ENCODE measurements at places on chromosomes 6 and 20. TPM values are rescaled to one million over a fixed set of nuclear protein-coding genes. Genes with fewer than 3 reads are reported as not detected.

GRCh38 chr6:1838604-1839213 is 229.0 kb downstream of the FOXC1 start:
- DNase-seq: no peak

DNA sequence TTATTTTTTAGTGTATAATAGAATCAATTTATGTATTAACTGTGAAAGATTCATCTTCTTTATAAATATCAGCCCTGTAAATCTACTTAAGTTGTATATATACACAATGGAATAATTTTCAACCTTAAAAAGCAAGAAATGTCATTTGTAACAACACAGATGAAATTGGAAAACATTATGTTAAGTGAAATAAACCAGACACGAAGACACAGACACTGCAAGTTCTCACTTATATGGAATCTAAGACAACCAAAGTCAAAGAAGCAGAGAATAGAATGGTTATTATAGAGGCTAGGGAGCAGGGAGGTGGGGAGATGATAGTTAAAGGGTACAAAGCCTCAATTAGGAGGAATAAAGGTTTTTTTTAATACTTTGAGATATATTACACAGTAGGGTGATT is 1404.4 kb downstream of the HACE1 start:
- no peak for DNase-seq

DNA sequence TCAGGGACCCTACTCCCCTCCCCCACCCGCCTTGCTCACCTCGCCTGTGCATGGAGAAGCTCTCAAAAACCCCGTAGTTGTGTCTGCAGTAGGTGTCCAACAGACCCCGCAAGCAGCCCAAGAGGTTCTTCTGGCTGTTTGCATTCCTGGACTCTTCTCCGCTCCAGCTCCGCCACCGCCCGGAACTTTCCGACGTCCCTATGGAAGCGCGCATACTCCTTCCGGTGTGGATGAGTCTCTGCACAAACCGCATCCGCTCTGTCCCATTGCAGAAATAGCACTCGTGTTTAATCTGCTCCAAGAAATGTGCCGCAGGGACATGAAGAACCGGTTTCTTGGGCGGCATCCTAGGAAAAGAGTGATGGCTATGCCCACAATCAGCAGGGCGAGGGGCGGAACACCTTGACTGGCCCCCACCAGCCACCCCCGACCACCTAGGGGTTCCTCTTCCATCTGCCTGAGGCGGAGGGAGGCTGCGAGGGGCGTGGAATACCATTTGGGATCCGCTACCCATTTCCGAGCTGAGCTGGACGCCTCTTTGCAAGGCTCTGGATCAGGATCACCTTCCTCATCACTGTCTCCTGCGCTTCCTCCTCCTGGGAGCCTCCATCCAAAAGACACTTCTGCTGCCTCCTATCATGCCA is 20.2 kb downstream of the HLA-DRA start:
- no peak for DNase-seq

GRCh38 chr6:37576336-37576737 is 76.6 kb upstream of the CCDC167 start:
- no peak for DNase-seq

DNA sequence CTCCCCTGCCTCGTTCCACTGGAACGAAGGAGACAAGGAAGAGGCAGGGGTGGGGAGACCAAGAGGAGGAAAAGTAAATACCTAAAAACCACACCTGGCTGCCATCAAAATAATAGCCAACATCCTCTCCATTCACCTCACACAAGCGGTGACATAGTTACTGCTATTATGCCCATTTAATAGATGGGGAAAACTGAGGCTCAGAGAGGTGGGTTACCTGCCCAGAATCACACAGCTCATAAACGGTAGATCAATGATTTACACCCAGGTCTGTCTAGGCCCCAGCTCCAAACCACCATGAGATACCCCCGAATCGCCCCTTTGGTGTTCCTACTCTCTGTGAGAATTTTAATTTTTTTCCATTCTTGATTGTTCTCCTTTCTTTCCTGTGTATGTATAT is 253.8 kb downstream of the BMP7 start:
- DNase-seq: no peak

DNA sequence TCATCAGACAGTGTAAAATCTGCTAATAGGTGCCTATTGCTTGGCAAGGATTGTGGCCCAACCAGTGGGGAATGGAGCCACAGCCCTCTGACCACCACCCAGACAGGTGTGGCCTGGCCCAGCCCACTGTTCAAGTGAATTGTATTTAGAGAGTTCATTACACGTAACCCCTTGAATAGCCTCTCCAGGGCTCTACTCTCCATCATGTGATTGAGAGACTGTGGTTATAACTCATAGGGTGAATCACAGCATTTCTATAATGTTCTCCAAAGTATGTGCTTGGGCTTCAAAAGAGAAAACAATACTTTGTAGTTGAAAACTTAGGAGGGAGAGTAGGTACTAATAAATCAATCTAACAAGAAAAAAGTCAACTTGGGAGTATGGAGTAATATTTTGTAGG is 38.4 kb downstream of the ALDH8A1 start:
- no peak for DNase-seq

DNA sequence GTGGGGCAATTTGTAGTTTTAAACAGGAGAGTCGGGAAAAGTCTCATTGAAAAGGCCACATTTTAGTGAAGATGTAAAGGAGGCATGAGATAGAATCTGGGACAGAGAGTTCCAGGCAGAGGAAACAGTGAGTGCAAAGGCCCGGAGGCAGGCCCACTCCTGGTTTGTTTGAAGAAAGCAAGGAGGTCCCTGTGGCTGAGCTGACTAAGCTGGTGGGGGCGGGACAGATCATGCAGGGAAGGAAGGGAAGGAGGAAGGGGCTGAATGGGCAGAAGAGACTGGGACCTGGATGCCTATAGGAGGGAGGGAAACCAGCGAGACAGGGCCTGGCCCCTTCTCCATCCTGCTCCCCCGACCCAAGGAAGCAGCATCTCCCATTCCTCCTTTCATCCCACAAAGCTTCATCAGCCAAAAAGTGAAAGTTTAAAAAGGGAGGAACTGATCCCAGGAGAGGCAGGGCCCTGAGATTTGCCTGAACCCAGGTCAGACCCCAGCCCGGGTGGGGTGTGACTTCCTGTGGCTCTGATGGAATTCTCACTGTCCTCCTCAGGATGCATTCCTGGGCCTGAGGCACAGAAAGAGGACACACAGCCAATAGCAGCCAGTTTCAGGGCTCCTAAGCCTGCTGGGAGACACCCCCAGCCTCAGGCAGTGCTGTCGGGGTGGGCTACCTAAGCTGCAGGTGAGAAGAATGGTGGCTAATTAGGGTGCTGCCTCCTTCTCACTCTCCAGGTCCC is 54.2 kb upstream of the SIRPA start:
- DNase-seq: no peak

- no peak for DNase-seq
These were observed 80.8 kb downstream of the PLEKHG1 start for GRCh38 chr6:150680510-150680909.

- no peak for DNase-seq
These were observed 392 bp downstream of the TRIM31 start for GRCh38 chr6:30112402-30112994.

GRCh38 chr6:29926413-29927274 is 15.7 kb upstream of the HLA-A start:
- DNase-seq: no peak

DNA sequence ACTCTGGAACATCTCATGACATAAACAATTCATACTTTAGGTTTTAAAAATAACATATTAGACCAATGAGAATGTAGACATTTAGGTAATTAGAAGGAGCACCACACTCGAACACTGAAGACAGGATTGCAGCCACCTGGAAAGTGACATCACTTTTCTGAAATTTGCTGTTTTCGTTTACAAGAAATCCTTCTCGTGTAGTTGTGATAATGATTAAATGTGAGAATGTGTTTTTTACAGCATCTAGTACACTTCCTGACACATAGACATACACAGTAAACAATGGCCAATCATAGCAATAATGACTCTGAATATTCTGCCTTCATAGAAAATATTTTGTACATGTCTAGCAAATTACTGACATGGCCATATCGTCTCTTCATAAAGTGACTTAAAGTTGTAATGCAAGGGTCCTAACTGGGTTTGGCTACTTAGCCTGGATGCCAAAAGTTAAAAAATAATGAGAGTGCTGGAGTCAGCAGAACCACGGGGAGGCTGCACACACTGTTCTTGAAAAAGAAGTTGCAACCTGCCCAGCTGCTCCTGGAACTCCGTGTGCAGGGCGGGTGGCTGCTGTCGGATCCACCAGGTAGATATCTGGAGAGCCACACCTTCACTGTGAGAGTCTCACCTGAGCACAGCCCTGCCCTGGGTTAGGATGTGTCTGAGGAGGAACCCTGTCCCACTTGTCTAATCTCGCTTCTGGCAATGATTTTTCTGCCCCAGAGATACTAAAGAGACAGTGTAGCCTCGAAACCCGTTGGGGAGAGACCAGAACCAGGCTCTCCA is 212.9 kb downstream of the QKI start:
- no peak for DNase-seq

- DNase-seq: no peak
These were observed 760.7 kb downstream of the GRIK2 start for GRCh38 chr6:102154176-102154575.

- DNase-seq: no peak
These were observed 370.9 kb downstream of the COL12A1 start for GRCh38 chr6:74834967-74835366.

GRCh38 chr20:58045579-58045978 is 182.9 kb downstream of the ANKRD60 start:
- no peak for DNase-seq

DNA sequence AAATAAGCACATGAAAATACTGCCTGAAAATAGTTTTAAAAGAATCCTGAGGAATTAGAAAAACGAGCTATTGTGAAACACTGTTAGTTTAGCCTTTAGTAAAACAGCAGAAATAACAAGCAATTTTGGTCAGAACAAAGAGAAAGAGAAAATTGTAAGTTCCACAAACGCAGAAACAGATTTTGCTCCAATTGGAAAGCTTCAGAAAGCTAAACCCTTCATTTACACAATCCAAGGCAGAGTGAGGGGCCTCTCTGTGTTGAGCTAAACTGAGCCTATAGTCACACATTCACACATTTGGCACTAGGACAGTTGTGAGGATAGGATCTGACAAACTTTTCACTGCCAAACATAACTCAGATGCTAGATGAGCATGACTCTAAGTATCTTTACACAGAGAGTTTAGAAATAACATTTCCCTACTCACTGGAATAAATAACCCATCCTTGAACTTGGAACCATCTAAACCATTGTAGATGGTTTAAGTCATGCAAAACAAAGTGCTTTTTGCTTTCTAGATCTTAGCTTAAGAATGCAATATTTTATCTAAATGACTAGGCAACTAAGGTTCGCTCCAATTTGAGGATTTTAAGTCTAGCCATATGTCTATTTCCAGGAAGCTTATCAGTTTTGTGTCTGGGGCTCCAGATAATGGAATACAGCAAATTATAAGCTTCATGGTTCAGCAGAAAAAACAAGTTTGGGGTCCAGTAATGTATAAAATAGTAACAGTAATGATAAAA is 122.6 kb downstream of the SGK1 start:
- DNase-seq: no peak

DNA sequence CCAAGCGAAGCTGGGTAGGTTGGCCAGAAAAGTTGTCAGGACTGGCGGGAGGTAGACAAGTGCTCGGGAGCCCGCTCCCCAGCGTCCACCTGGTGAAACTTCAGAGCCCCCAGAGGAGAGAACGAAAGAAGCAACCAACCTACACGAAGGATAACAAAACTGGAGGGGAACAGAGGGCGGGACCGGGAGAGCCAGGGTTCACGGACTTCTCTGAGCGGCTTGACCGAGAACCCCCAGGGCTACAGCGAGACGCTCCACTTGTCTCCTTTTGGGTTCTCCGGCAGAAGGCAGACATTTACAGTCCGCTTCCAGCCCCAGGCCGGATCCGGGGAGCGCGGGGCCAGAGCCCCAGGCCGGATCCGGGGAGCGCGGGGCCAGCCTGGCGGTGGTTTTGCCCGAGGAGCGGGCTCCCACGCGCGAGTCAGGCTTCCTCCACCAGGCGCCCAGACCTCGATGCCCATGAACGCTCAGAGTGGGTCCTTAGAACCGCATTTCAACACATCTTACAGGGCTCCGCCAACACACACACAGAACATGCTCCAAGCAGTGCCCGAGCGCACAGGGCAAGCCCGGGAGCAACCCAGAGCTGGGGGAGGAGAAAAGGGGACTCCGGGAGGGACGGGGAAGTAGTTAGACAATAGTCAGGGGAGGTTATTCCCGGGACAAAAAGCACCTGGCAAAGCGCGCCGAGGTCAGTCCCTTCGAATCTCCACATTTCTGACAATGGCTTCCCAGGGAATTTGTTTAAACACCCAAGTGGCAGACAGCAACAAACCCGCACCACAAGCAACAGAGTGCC is 1.1 kb downstream of the PTPRK start:
- peak; percentile 21 for DNase-seq

The RBPJL gene
- total RNA-seq: not detected

The DNMT3B gene
- total RNA-seq: 7.5 TPM

The NR2E1 gene
- not detected for total RNA-seq

The SYCP2 gene
- 1.8 TPM for total RNA-seq
